H1 (cell line): ENCODE measurements at places on chromosomes 1 and 21.

DNA sequence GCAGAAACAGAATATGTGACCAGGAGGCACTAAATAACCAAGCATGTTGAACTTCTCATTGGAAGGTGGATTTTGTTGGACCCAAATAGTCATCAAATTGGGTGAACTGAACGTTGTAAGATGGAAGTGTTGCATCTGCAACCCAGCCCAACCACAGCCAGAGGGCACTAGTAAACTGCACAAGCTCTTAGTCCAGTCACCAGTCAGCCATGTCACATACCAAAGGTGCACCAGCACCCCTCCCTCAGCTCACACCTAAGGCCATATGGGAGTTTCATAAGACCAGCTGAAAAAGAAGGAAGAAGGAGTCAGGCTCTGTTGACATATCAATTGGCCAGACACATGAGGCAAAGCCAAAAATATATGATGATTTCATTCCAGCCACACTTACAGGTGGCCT is 481.7 kb upstream of the NR5A2 start:
- no peak overlapping the region for H3K27ac ChIP-seq
- H3K36me3 ChIP-seq, result no peaks in the 10 kb centered on the region
- no peak overlapping the region for H3K4me3 ChIP-seq
- no peaks in the 10 kb centered on the region for H3K4me1 ChIP-seq
- no peak for DNase-seq
- no peaks in the 10 kb centered on the region for H3K27me3 ChIP-seq

- peaks cover 11% of the 10 kb centered on the region for H3K4me1 ChIP-seq
- H3K27me3 ChIP-seq, result no peaks in the 10 kb centered on the region
- no peak for DNase-seq
- H3K36me3 ChIP-seq, result no peaks in the 10 kb centered on the region
Observed at GRCh38 chr1:27686223-27686990, 14.4 kb upstream of the IFI6 start.

GRCh38 chr1:224783006-224783651 is 146.3 kb upstream of the DNAH14 start:
- peaks cover 2% of the 10 kb centered on the region; the same call in 1 of the 2 replicates for H3K27me3 ChIP-seq
- H3K27ac ChIP-seq, result no peak overlapping the region
- no peaks in the 10 kb centered on the region for H3K36me3 ChIP-seq
- H3K4me1 ChIP-seq, result peaks cover 9% of the 10 kb centered on the region; the same call in 1 of the 2 replicates

GRCh38 chr1:115067161-115067859 is 22.0 kb downstream of the TSPAN2 start:
- no peak overlapping the region for H3K27ac ChIP-seq
- H3K4me1 ChIP-seq, result no peaks in the 10 kb centered on the region
- DNase-seq, result no peak
- no peaks in the 10 kb centered on the region for H3K27me3 ChIP-seq
- H3K36me3 ChIP-seq, result no peaks in the 10 kb centered on the region
- H3K4me3 ChIP-seq, result no peak overlapping the region

- no peaks in the 10 kb centered on the region for H3K27me3 ChIP-seq
- no peaks in the 10 kb centered on the region for H3K36me3 ChIP-seq
- H3K4me3 ChIP-seq, result no peak overlapping the region
- H3K4me1 ChIP-seq, result no peaks in the 10 kb centered on the region
- no peak for DNase-seq
- H3K27ac ChIP-seq, result no peak overlapping the region
Observed at GRCh38 chr1:207923121-207923520, 12.2 kb upstream of the CD34 start.

GRCh38 chr21:45854690-45855247 is 126.8 kb upstream of the COL6A1 start:
- no peaks in the 10 kb centered on the region for H3K36me3 ChIP-seq
- H3K27ac ChIP-seq, result no peak overlapping the region
- H3K4me1 ChIP-seq, result no peaks in the 10 kb centered on the region; the same call in 1 of the 2 replicates
- H3K27me3 ChIP-seq, result no peaks in the 10 kb centered on the region

- DNase-seq, result no peak
- H3K27ac ChIP-seq, result no peak overlapping the region
- no peak overlapping the region for H3K4me3 ChIP-seq
- H3K27me3 ChIP-seq, result no peaks in the 10 kb centered on the region
- no peaks in the 10 kb centered on the region for H3K36me3 ChIP-seq
Observed at GRCh38 chr1:234528074-234528865, 49.3 kb upstream of the TARBP1 start.

DNA sequence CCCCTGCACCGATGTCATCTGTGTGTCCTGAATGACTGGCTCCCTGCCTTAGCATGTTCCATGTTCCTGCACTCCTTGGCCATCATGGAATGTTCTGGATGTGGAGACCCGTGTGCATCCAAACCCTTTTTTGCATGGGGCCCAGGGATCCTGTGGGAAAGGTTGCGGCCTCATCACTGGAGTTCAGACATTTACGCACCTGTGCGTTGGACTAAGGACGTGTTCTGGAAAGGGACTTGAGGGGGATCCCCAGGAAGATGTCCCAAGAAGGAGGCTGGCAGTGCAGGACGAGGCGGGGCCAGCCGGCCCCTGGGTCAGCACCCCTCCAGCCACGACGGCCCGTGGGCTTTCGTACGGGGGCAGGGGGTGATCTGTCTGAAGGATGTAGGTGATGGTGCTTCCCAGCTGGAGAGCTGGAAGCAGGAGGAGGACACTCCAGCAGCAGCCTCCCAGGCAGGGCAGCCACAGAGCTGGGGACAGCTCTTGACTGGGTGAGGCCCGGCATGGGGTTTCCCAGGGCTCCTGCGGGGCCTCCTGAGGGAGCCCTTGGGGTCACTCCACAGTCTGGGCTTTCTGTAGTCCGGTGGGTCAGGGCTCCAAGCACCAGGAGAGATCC is 67.2 kb downstream of the SCCPDH start:
- peaks cover 5% of the 10 kb centered on the region for H3K4me1 ChIP-seq
- DNase-seq, result no peak
- H3K27me3 ChIP-seq, result no peaks in the 10 kb centered on the region

GRCh38 chr1:24414775-24415333 is 748 bp upstream of the NIPAL3 start:
- no peak overlapping the region for H3K27ac ChIP-seq
- H3K27me3 ChIP-seq, result no peaks in the 10 kb centered on the region
- no peaks in the 10 kb centered on the region for H3K36me3 ChIP-seq

GRCh38 chr1:109499661-109500536 is 6.0 kb downstream of the CYB561D1 start:
- no peaks in the 10 kb centered on the region for H3K27me3 ChIP-seq
- peaks cover 2% of the 10 kb centered on the region; the same call in 1 of the 2 replicates for H3K36me3 ChIP-seq
- DNase-seq, result peak; percentile 90
- no peak overlapping the region for H3K4me3 ChIP-seq
- no peak overlapping the region for H3K27ac ChIP-seq

- no peak overlapping the region for H3K27ac ChIP-seq
- no peak overlapping the region for H3K4me3 ChIP-seq
- H3K36me3 ChIP-seq, result no peaks in the 10 kb centered on the region
- DNase-seq, result no peak
- H3K27me3 ChIP-seq, result no peaks in the 10 kb centered on the region
Observed at GRCh38 chr1:95966866-95967265, 732.9 kb downstream of the RWDD3 start.

- H3K4me1 ChIP-seq, result peaks cover 3% of the 10 kb centered on the region
- no peaks in the 10 kb centered on the region for H3K36me3 ChIP-seq
- H3K27ac ChIP-seq, result no peak overlapping the region
- no peaks in the 10 kb centered on the region for H3K27me3 ChIP-seq
- no peak for DNase-seq
- H3K4me3 ChIP-seq, result no peak overlapping the region
Observed at GRCh38 chr1:46581681-46582455, 22.2 kb downstream of the MKNK1 start.

- no peak for DNase-seq
- H3K27ac ChIP-seq, result no peak overlapping the region
- H3K4me3 ChIP-seq, result no peak overlapping the region
- no peaks in the 10 kb centered on the region for H3K36me3 ChIP-seq
- no peaks in the 10 kb centered on the region for H3K27me3 ChIP-seq
Observed at GRCh38 chr1:17802164-17802563, 47.0 kb downstream of the ACTL8 start.

GRCh38 chr1:232319072-232319471 is 310.9 kb downstream of the SIPA1L2 start:
- no peak for DNase-seq
- H3K36me3 ChIP-seq, result no peaks in the 10 kb centered on the region
- H3K27ac ChIP-seq, result no peak overlapping the region

DNA sequence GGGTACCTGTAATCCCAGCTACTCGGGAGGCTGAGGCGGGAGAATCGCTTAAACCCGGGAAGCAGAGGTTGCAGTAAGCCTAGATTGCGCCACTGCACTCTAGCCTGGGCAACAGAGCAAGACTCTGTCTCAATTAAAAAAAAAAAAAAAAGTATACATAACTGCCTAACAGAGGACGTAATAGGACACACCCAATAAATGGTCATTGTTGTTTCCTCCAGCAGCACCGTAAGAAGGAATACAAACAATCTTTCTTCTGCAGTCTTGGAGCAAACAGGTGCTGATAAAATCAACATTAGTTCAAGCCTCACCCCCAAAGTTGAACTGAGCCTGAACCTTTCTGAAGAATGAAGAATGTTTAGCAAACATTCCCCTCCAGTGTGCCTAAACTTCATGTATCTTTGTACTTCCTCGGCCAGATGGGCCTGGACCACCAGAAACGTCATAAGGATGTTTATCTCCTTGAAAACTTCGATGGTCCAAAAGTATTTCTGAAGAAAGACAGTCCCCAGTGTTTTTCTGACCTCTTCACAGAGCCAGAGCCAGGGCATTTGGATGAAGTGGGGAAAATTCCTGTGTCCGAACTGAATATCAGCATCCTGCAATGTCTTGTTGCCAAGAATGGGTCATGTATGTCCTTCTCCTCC is 136.8 kb upstream of the F3 start:
- no peak overlapping the region for H3K4me3 ChIP-seq
- H3K4me1 ChIP-seq, result no peaks in the 10 kb centered on the region
- no peak overlapping the region for H3K27ac ChIP-seq
- DNase-seq, result no peak

DNA sequence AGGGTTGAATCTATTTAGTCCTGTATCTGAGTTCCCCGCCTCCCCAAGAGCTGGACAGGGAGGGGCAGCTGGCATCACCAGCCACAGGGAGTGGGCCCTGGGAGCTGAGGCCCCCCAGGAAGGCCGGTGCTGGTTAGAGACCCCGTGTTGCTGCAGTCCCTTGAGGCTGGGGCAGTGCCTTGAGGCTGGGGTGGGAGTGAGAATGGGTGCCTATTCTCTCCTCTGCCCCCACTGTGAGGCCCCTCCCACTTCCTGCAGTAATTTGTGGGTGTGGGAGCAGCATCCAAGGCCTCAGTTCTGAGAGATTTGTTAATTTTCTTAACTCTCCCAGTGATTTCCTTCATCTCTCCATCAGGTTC is 2.5 kb upstream of the TRAPPC3 start:
- peaks cover 11% of the 10 kb centered on the region for H3K27me3 ChIP-seq
- no peak overlapping the region for H3K27ac ChIP-seq
- no peak overlapping the region for H3K4me3 ChIP-seq
- DNase-seq, result no peak
- H3K4me1 ChIP-seq, result peaks cover 14% of the 10 kb centered on the region

GRCh38 chr1:3168678-3169077 is 99.7 kb downstream of the PRDM16 start:
- H3K27ac ChIP-seq, result no peak overlapping the region
- no peak for DNase-seq
- H3K4me3 ChIP-seq, result no peak overlapping the region
- no peaks in the 10 kb centered on the region for H3K36me3 ChIP-seq
- H3K27me3 ChIP-seq, result no peaks in the 10 kb centered on the region

DNA sequence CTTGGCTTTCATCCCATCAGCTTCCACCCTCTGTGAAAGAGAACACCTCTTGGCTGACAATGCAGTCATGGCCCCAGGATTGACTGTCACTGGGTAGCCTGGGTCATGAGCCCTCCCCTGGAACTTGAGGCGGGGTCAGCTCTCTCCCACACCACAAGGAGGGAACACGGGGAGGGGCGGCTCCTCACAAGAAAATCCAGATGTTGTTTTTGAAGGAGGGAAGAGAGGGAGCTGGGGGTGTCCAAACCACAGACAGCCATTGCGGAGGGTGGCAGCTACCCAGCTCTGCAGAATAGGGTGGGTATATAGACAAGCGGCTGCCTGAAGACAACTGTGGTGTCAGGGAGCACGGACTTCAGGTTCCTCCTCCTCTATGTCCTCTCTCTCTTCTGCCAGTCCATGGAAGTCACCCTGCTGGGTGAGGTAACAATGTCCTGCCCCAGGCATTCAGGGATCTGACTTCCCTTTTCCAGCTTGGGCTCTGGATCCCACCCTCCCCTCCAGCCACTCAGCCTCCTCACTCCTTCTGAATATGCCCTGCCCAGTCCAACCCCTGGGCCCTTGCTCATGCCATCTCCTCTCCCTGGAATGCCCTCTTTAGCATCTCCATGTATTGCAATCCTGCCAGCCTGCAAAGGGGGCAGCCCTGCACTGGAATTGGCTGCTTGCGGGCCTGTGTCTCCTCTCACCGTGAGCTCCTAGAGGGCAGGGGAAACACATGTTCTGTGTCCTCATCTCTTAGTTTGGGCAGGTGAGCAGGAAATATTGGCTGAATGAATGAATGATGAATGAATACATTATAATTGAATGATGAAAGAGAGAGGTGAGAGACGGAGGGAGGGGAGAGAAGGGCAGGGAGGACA is 60.9 kb upstream of the RUNX3 start:
- H3K27ac ChIP-seq, result no peak overlapping the region
- no peak for DNase-seq
- H3K4me1 ChIP-seq, result 0 out of 2 replicates have a peak, but pooled peaks cover 2% of the 10 kb centered on the region
- H3K4me3 ChIP-seq, result no peak overlapping the region
- H3K27me3 ChIP-seq, result no peaks in the 10 kb centered on the region

DNA sequence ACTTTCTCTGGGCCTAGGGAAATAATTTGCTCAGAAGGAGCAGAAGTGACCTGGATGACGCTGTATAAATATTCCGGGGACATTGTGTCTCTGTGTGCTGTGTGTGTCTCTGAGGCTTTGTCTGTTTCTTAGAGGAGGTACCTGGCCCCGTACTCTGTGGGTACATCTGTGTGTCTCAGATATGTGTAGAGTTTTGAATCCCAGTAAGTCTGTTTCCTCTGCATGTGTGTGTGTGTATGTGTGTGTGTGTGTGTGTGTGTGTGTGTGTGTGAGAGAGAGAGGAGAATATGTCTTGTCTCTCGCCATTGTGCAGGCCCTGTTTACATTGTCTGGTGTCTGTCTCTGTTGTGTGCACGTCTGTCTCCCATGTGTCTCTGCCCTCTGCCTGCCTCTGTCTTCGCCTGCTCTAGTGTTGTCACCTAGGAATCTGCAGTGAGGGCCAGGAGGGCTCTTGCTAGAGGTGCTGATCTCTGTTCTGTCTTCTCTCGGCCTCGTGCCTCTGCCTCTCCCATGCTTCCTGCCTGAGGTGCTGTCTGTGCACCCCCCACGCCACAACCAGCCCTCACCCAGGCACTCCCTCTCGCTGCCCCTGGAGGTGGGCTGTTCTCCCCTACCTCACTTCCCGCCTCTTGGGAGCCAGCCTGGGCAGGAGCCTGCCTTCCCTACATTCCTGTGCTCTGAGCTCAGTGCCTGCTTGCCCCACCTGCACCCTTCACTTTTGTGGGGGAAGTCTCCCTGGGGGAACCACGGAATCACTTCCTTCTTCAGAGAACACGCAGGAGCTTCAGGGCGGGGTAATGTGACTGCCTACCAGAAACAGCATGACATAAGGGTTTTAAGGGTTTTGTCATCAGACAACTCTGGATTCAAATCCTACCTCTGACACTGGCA is 5.9 kb downstream of the MAP7D1 start:
- no peak for DNase-seq
- peaks cover 15% of the 10 kb centered on the region for H3K4me1 ChIP-seq
- peak overlapping the region; percentile 89; the same call in 1 of the 2 replicates for H3K27ac ChIP-seq
- no peaks in the 10 kb centered on the region for H3K27me3 ChIP-seq
- H3K4me3 ChIP-seq, result peak overlapping the region; percentile 60
